HFFc6 (cell line): ENCODE measurements at places on chromosomes 1 and 21. TPM values are rescaled to one million over a fixed set of nuclear protein-coding genes. Genes with fewer than 3 reads are reported as not detected.

The DISP3 gene
- total RNA-seq = not detected in 3 replicates

The KLHDC7A gene
- total RNA-seq = not detected in 3 replicates

The RNF223 gene
- total RNA-seq = not detected in 3 replicates

The DVL1 gene
- total RNA-seq = 73.8 to 95.6 TPM (median 74.1 TPM) in 3 replicates

The KRTAP19-1 gene
- total RNA-seq = not detected in 3 replicates

The DPH2 gene
- 17.5 and 19.7 TPM in 2 replicates for total RNA-seq

The ELAPOR1 gene
- total RNA-seq = 0.75 to 2.1 TPM (median 1.0 TPM) in 3 replicates

The CHI3L2 gene
- 0.57 TPM in 1 of 2 replicates, not detected in the other for total RNA-seq

The PDPN gene
- not detected in 3 replicates for total RNA-seq

The RGS8 gene
- total RNA-seq = not detected in 3 replicates

The SLC25A24 gene
- 31.5 to 43.1 TPM (median 37.0 TPM) in 3 replicates for total RNA-seq

The CAPN9 gene
- not detected in 3 replicates for total RNA-seq

The PLPPR5 gene
- 0.19 TPM in 1 of 3 replicates, not detected in the others for total RNA-seq

The S100A6 gene
- total RNA-seq = 2,050 to 2,257 TPM (median 2,228 TPM) in 3 replicates

The GREM2 gene
- total RNA-seq = 4.7 to 14.9 TPM (median 5.5 TPM) in 3 replicates

The XCL1 gene
- total RNA-seq = not detected in 3 replicates

The LCE1E gene
- not detected in 3 replicates for total RNA-seq

The LRRC8C gene
- 5.7 to 13.7 TPM (median 10.1 TPM) in 3 replicates for total RNA-seq

The NBPF4 gene
- total RNA-seq = not detected in 3 replicates

The KRTAP20-3 gene
- total RNA-seq = not detected in 3 replicates

The LRRC71 gene
- total RNA-seq = 0.43 TPM in 1 of 3 replicates, not detected in the others

The TCHH gene
- 0.05 TPM in 1 of 3 replicates, not detected in the others for total RNA-seq

The PPIH gene
- 30.0 to 39.7 TPM (median 38.5 TPM) in 3 replicates for total RNA-seq

The SLC9C2 gene
- total RNA-seq = not detected in 3 replicates

The GNL2 gene
- total RNA-seq = 49.1 to 59.4 TPM (median 56.5 TPM) in 3 replicates

The OR2M3 gene
- not detected in 3 replicates for total RNA-seq

The CD1E gene
- total RNA-seq = not detected in 3 replicates

The U2AF1 gene
- total RNA-seq = 9.3 to 12.2 TPM (median 11.7 TPM) in 3 replicates

The MYBPH gene
- total RNA-seq = 0.13 TPM in 1 of 2 replicates, not detected in the other
